Endodermal cell (in vitro differentiated cells): ENCODE measurements at places on chromosomes 7 and 10. TPM values are rescaled to one million over a fixed set of nuclear protein-coding genes. Genes with fewer than 3 reads are reported as not detected.

Gene ERLIN1
- total RNA-seq = 29.6 to 45.6 TPM (median 42.6 TPM) in 3 replicates

Gene PRSS1
- 4.4 and 5.7 TPM in 2 replicates for total RNA-seq

Gene TMEM229A
- 0.31 to 0.94 TPM in 2 of 3 replicates, not detected in the other for total RNA-seq

Gene AKR1E2
- total RNA-seq = 5.7 and 5.9 TPM in 2 replicates

Gene KIAA1217
- total RNA-seq = 22.2 and 25.4 TPM in 2 replicates

Gene KCNMA1
- total RNA-seq = 1.2 and 1.3 TPM in 2 replicates
